Left kidney (tissue), 8 donors: ENCODE measurements at places on chromosomes 2 and 18.

DNA sequence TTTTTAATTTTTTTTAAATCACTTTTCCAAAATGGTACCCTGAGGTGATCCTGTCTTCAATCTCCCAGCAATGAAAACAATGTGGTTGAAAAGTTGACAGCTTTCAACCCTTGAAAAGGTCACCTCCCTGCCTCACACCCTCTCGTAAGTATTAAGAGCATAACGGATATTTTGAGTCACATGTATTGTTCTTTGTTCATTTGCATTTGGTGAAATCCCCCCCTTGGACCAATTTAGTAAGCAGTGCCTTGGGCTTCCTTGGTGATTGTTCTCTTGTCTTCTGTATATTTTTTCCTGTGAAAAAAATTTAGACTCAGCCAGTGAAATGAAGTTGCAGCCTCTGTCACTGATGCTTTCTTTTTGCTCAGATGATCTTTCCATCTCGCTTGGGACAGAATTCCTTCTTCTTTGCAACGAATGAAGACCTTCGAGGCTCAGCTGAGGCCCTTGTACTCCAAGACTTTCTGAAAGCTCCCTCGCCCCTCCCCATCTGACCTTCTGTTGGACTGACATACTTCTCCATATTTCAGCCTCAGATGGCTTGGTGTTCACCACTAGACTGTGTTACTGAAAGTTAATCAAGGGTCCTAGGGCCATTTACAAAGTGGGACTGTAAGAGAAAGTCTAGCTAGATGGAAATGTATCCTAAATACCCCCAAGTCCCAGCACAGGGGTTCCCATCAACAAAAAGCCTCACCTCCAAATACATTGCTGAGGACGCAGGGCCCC, 158.4 kb downstream of the BCL2 start:
- DNase-seq = no peak

GRCh38 chr2:40028792-40029488, 249.9 kb upstream of the THUMPD2 start:
- DNase-seq = no peak

DNA sequence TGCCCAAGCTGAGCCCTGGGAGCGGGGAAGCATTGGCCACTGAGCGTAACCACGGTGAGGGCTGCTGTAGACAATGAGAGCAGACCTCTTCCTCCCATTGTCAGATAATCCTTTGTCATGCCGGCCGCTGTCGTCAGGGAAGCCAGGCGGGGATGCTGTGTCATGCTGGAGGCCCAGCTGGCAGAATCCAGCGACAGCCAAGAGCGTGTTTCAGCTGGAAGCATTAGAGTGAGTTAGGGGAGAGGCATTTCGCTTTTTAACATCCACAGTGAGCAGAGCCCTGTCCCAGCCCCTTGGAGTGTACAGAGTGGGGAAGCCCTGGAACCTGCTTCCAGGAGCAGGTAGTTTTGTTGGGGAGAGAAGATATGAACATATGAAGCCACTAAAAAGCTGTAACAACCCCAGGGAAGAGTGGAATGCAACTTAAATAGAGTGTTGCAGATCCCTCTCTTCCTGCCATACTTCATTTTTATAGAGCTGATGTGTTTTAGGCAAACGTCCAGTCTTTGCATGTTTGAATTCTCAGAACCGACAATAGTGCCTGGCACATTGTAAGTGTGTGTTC, 7.0 kb downstream of the CTIF start:
- peak; percentile 57 for DNase-seq

DNA sequence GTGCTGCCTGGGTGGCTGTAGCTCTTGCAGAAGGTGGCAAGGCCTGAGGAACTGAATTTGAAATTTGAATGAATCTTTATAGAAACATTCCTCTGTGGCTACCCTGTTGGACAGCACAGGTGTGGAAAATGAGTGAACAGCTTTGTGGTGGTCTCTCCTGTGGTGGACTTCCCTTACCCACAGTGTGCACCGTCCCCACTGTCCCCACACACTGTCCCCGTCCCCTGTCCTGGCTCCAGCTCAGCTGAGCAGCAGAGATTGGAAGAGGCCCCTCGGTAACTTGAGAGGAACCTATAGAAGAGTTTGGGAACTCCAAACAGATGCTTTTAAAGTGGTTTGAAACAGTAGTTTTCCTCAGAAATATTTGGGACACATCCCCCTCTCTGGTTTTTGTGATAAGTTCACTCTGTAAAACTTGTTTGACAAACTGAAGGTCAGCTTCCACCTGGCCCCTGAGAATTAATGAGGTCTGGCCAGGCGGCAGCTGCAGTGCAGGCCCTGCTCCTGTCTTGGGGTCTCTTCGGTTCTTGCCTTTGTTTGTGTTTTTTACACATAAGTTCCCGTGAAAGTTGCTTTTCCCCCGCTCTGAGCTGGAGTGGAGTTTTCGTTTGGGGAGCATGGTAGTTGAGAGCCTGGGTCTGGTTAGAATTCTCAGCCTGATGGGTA, 63.2 kb downstream of the ASAP2 start:
- no peak for DNase-seq

DNA sequence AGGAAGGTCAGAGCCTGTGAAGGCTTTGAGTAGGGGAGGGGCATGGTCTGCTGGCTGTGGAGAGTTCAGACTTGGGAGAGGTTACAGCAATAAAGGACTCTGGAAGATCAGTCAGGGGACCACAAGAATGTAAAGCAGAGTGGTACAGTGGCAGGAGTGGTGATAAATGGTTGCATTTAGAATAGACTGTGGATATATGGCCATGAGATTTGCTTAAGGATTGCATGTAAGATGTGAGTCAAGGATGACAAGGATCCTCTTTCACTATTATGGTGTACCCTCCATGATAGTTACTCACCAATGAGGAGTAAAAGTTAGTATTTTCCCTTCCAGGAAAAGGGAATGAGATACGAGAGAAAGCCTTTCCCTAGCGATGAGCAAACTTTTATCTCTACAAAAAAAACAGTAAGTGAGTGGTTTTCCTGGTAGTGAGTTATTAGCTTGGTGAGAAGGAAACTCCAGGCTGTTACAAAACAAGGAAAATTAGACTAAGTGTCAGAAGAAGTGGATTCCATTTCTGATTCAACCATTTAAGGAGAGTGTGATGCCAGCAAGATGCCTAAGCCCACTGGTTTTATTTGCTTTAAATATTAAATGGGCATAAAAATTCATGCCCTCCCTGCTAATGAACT, 818.0 kb upstream of the ACVR2A start:
- DNase-seq = no peak

- DNase-seq = peak; percentile 14
Measured at GRCh38 chr2:172806996-172807395, 71.4 kb downstream of the RAPGEF4 start.

GRCh38 chr2:41020358-41020757, 568.5 kb upstream of the SLC8A1 start:
- no peak for DNase-seq

DNA sequence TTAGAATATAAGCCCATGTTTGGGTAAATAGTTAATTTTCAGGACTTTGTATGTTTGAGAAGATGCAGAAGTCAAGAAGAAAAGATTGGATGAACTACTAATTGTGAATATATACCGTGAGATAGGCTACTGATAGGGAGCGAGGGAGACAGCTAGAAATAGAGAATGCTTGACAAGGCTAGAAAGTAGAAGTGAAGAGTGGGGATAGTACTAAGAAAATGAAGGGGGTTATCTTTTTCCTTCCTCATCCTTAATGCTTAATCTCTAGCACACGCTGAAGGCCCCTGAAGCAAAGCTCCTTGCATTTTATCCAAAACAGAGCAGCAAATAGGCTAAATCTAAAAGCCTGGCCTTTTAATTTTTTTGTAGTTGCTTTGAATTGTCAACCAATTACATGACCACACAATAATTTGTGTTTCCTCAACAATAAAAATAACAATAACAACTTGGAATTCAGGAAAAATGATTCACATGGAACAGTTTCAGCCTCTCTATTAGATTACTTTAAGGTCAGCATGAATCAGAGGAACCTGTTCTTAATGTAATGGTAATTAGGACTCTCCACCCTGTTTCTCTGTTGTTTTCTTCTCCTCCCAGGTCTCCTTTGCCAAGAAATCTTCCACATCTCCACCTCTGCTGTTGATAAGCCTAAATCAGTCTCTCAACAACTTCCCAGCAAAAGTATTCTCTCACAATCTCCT, 1071.3 kb upstream of the ZEB2 start:
- no peak for DNase-seq

DNA sequence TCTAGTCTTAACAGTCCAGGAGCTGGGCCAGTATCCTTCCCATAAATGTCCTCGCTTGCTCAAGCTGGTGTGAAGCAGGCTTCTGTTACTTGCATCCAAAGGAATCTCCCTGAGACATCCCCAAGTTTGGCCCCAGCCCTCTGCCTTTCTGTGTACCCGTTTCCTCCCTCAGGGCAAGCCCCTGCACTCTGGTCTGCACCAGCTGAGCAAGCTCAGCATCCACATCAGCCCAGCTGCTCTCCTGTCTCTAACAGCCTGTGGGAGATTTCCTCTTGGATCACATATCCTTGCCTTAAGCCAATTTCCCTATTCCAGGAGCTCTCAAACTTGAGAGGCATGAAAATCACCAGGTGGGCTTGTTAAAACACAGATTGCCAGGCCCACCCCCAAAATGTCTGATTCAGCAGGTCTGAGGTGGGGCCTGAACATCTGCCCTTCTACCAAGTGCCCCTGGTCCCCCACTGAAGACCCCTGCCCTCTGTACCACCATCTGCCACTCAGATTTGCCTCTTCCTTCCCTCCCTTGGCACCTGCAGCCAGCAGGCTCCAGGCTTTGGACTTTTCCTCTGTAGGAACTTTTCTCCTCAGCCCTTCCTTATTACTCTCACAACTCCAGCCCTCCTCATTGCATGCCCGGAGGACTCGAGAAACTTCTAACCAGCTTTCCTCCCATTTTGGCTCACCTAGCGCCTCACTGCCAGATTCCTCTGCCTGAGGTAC, 32.1 kb downstream of the REEP1 start:
- DNase-seq = no peak

DNA sequence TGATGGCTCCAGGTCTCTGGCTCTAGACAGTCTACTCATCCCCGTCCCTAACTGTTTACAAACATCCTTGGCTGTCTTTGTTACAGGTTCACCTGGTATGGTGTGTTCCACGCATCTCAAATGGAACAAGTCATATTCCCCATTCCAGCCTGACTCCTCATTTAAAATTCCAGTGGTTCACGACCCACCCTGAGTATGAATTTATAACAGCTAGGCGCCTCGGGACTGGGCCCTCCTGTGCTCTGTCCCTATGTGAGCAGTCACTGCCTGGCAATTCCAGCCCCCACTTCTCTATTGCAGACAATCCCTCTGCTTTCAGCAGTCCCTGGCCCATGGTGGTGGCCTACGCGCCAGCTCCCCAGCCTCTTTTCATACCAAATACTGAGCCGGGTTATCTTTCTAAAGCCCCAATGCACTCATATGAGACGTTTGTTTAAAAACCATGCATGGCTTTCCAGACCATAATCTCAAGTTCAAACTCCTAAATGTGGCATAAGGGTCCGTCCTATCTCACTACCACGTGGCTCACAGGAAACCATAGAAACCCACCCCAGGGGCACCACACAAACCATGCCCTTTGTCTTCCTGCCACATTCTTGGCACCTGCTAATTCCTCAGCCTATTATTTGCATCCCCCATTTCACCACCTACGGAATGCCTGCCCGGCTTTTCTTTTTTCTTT, 1.6 kb downstream of the SERPINB8 start:
- DNase-seq = no peak

- no peak for DNase-seq
Measured at GRCh38 chr2:172823261-172823850, 87.7 kb downstream of the RAPGEF4 start.

DNA sequence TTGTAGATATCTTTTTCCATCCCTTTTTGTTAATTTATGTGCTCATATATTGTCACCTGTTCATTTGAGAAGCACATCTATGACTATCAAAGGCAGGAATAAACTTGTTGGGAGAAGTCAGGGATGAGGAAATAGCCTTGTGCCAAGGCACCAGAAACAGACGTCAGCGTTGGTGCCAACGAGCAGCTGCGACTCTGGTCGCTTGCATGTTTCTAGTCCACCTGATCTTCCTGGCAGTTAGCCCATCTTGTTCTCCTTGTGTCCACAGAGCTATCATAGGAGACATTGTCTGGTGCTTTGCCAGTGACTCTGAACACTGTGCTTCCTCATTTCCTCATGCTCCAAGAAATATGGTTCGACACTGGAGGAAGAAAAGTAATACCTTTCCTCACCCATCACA, 374.4 kb downstream of the PTPRM start:
- DNase-seq = no peak

DNA sequence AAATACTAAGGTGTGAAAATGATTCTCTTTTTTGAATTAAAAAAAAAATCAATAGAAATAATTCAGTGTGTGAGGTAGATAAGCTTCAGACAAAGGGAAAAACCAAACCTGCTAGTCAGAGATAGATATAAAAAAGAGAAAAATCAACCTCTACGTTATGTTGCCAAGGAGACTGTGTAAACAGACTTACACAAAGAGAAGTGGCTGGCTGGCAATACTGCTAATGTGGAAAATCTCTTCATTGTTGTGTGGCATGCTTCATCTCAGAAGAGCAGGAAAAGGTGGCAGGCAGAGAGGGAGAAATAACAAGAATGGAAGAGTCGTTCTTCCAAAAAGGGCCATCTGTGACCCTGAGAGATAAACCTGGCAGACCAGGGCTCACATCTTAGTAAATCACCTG, 200.8 kb downstream of the SLC8A1 start:
- DNase-seq = peak; percentile 19

DNA sequence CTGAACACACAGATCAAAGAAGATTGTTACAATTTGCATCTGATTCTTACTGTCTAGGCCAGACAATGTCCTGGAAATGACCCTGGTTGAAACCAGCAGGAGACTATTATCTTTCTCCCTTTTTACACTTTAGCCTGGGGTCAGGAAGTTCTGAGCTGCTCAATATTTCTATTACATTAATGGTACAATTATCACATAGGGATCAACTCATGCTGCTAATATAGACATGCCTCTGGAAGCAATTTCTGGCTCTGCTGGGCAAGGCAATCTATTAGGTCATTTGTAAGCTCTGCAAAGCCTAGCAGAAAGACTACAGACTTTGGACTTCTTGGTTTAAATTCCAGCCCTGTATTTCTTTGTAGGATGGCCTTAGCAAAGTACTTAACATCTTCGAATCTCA, 205.3 kb downstream of the LRP1B start:
- DNase-seq = no peak

- DNase-seq = no peak
Measured at GRCh38 chr2:61604433-61604832, 66.3 kb upstream of the XPO1 start.

DNA sequence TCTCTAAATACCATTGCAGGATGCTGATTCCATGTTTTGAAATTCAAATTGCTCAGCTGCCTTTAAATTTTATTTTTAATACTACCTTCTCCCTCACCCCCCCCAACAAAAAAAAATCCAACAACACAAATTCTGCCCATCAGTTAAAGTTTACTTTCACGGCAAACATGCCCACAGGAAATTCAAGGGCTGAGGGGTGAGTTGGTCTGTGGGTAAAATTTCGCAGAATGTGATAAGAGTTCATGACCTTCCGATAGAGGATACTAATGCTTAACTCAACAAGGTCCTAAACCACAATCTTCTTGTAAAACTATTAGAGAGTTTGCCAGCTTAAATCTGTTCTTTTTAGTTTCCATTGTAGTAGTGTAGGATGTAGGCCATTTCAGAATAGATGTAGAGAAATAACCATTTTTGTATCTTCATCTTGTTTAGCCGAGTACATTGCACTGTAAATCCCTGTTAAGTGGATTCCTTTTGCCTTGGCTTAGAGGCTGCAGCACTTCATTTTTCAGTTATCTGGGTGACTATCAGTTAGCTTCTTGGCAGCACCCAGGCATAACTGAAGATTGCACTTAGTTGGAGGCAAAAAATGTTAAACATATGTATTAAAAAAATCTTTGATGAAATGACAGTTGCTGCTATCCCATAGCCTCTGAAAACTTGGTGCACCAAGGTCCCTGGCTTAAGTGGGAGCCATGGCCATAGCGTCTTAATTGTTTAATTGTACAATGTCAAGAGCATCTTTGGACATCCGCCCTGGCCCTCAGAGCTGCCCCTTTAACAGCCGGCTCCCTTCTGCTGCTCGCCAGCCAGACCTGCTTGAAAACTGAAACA, 232.3 kb downstream of the HAUS1 start:
- DNase-seq = no peak
